ENCODE measurements at places on chromosomes 7 and 10.
A peak's percentile ranks its signal among the peaks of the same experiment; 100 is the strongest.

- peak; percentile 54 for DNase-seq
Measured at GRCh38 chr10:930625-931325, 730 bp downstream of the LARP4B start.

GRCh38 chr10:92079003-92079402 is 155.4 kb downstream of the BTAF1 start:
- DNase-seq, result no peak

DNA sequence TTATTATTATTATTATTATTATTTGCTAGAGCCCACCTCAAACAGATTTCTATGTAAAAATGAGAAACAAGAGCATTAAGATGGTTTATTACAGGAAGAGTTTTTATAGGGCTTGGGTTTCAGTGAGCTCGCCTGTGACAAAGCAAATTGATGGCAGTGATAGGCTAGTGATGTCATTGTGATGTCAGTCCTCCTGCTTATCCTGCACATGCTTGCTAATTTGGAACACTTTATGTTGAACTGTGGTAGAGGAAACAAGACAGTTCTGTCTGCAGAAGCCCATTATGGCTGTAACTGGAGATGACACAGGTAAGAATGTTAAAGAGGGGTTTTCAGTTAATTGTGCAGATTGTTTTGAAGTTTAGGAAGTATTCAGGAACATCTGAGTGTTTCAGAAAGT is 68.3 kb downstream of the CREM start:
- DNase-seq, result peak; percentile 64

- no peak for DNase-seq
Measured at GRCh38 chr10:108443636-108444035, 1279.1 kb upstream of the SORCS1 start.

- DNase-seq, result no peak
Measured at GRCh38 chr10:91564508-91564907, 68.4 kb downstream of the PPP1R3C start.

GRCh38 chr7:66415659-66416265 is 210.6 kb downstream of the TPST1 start:
- DNase-seq, result peak; percentile 42

- DNase-seq, result no peak
Measured at GRCh38 chr7:6423942-6424701, 23.6 kb downstream of the DAGLB start.

DNA sequence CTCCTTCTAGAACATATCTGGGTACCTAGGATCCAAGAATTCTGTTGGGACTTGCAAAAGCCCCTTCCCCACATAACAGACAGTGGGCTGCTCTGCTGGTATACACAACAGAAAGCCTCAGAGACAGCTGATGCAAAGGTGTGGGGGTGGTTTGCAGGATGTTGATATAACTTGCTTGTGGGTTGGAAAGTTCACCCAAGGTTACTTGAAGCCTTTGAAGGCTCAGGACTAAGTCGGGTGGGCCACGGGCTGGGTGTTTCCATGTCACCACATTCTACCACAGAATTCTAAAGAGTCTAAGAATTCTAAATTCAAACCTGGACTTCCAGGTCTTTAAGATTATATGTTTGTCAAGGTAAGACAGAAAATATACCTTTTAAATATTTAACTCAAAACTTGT is 7.4 kb upstream of the NRCAM start:
- DNase-seq, result no peak

DNA sequence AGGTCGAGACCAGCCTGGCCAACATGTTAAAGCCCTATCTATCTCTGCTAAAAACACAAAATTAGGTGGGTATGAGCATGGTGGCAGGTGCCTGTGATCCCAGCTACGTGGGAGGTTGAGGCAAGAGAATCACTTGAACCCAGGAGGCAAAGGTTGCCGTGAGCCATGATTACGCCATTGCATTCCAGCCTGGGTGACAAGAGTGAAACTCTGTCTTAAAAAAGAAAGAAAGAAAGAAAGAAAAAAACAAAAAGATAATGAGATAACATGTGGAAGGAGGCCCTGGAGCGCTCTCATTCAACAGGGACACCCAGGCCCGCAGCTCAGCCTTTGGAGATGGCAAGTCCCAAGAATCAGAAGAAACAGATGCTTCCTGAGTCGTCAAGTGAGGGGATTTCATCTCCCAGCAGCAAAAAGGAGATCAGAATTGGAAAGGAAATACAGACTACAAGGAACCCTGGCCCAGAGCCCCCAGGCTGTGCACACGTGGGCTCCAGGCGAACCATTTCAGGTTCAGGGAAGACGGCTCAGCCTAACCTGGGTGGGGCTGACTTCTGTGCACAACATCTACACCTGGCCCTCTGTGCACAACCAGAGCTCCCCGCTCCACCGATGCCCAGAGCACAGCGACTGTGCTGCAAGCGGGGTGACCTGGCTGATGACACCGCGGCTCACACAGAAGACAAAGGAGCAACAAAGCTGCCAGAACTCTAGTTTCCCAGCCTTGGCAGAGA is 33.3 kb downstream of the GNA12 start:
- DNase-seq, result no peak

DNA sequence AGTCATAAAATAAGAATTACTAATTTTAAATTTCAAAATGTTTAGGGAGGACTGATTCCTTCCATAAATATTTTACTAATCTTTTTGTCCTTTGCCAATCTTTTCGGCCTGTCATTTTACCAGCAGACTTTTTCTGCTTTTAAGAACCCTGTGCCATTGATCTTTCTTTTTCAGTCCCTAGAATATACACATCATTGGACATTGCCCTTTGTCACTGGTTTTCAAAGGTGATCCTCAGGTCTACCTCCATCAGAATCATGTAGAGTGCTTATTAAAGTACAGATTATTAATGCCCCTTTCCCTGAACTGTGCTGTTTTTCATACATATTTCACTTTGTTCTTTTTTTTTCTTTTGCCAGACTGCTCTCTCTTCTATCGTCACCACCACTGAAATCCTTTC is 43.8 kb downstream of the SHOC2 start:
- DNase-seq, result no peak

DNA sequence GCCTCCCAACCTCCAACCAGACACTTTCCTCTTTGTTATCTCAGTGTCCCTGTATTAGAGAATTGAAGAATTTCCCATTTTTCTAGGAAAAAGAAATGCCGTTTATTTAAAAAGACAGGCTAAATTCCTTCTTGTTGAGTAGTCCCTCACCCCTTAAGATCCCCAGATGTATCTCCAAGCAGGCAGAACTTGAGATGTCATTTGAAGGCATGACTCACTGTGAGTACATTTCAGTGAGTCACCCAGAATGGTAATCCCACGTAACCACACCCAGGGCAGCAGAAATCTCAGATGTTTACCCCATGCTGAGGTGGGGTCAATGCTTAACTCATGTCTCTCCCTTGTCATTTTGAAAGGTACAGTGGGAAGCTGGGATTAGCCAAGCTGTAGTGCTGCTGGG is 4.4 kb downstream of the ZNF655 start:
- DNase-seq, result peak; percentile 100

DNA sequence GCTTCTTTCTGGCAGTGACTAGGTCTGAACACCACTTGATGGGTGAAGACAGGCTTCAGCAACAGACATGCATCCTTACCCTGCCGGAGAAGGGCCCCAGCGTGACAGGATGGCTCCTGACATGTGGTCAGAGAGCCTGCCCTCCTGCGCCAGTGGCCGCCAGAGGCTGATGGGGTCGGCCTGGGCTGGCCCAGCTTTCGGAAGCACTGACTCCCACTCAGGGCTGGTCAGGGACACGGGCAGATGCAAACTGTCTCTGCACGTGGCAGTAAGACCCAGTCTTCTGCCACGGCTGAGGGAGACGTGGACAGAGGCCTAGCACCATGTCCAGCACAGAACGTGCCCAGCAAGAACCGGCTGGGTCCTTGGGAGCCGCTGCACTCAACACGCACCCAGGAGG is 10.2 kb downstream of the TUBGCP2 start:
- no peak for DNase-seq

DNA sequence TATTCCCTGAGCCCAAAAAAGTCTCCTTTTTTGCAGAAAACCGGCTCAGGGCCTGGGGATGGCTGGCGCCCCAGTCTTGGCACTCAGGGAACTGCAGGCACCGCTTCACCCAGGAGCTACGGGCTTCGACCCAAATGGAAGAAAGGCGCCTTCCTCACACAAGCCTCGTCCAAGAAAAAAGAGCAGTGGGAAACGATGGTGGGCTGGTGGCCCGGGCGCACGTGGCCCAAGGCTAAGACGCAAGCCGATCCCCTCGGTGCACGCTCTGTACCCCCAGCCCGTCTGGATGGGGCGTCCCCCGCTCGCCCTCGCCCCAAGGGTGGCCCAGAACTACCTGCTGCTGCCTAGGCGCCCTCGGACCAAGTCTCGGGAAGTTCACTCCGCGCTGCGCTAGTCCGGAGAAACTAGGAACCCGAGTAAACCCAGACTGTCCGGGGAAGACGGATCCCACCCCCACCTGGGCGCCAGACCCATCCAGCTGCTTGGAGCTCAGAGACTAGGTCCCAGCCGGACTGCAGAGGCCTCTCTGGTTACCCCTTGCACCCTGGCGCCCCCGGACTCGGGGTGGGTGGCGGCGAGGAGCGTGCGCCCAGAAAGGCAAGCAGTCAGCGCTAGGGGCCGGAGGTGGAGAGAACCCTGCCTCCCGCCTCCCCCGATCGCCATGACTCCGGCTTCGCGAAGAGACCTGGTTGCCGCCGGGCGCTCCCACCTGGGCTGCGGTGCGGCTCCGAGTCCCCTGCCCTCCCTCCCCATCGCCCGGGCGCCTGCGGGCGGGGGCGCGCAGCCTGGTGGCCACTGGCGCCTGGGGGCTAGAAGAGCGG is 76.4 kb downstream of the CALN1 start:
- no peak for DNase-seq

DNA sequence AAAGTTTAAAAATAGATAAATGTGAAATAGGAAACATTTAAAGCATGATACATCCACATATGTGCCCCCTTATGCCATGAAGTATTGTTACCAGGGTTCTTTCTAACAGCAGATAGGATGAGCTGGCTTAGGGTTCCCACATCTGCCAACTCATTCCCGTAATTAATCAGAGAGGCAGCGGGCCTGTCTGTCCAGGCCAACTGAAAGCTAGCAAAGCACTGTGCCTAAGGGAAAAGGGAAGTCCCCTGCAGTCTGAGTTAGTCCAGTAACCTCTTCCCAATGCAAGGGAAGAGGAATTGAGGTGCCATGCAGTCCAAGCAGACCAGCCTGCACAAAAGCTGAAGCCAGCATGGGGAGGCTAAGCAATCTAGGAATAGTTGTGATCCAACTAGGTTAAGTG is 18.3 kb upstream of the ZC3HAV1L start:
- DNase-seq, result peak; percentile 57

GRCh38 chr7:78020874-78021249 is 222.3 kb downstream of the PHTF2 start:
- no peak for DNase-seq

DNA sequence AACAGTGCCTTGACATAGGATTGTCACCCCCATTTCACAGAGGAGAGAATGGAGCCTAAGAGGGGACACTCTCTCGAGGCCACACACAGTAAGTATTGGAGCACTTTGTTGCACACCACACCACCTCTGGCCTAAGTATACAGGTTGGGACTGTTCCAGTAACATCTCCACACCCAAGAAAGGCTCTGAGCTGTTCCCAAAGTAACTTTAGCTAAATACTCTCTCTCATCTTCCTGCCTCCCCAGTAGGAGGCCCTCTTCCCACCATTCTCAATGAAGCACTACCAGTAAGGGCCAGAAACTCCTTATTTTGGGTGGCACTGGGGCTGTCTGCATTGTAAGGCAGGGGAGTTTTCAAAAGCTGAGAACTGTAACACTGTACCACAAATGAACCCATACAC is 189.5 kb downstream of the ZNF438 start:
- no peak for DNase-seq

GRCh38 chr7:151539088-151539671 is 19.5 kb upstream of the RHEB start:
- DNase-seq, result peak; percentile 29

GRCh38 chr7:55474944-55475854 is 97.1 kb downstream of the VOPP1 start:
- no peak for DNase-seq

GRCh38 chr10:19892270-19892669 is 76.0 kb downstream of the PLXDC2 start:
- DNase-seq, result no peak

- no peak for DNase-seq
Measured at GRCh38 chr7:111953611-111954010, 252.6 kb downstream of the DOCK4 start.

DNA sequence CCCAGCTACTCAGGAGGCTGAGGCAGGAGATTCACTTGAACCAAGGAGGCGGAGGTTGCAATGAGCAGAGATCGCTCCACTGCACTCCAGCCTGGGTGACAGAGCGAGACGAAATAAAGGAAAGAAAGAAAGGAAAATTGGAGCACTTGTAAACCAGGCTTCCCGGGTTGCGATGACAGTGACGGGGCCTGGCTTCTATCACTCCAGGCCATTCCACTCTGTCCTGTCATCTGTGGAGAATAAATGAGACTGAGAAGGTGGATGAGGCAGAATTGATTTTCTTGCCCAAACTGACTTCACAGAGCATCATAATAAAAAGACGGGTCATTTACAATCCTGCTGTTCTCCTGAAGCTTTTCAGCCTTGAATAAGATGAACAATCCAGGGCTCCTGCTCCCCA is 12.1 kb upstream of the KPNA7 start:
- no peak for DNase-seq

GRCh38 chr10:97515271-97515978 is 16.7 kb downstream of the UBTD1 start:
- DNase-seq, result peak; percentile 10

DNA sequence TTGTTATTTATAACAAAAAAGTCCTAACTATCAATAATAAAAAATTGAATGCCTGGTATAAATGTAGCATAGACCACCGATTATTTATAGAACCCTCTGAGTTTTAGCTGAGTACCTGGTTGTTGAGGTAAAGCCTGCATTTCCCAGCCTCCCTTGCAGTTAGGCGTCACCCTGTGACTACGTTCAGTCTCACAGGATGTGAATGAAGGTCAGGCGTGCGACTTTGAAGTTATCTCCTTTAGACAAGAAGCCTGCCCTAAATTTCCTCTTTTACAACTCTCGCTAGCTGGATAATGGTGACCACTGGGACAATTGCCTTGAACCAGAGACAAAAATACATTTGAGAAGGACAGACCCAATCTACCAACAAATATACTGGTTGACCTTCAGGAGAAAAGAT is 67.5 kb upstream of the TES start:
- no peak for DNase-seq

Data from amniotic epithelial cell (primary cell).